CD4-positive, alpha-beta T cell (primary cell): ENCODE measurements at places on chromosomes 5 and 9.

- DNase-seq: no peak
Observed at GRCh38 chr5:96066386-96066719, 104.7 kb upstream of the ELL2 start.

DNA sequence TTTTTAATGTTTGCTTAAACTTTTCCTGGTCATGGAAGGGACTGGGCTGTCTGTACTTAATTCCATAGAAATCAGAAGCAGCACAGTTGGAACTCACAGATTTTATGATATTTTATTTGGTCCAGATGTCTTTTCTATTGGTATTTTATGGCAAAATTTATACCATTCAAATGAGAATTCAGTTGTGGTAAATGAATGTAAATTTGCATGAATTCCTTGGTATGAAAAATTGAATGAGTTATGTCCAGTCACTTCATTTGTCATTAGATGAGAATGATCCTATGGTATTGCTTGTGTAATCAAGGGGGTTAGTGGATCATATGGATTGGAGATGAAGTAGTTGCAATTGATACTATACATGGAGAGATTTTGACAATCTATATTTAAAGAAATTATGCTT, 188.0 kb downstream of the KDM4C start:
- no peak for DNase-seq

- DNase-seq: no peak
Observed at GRCh38 chr5:23204111-23204510, 303.3 kb upstream of the PRDM9 start.

DNA sequence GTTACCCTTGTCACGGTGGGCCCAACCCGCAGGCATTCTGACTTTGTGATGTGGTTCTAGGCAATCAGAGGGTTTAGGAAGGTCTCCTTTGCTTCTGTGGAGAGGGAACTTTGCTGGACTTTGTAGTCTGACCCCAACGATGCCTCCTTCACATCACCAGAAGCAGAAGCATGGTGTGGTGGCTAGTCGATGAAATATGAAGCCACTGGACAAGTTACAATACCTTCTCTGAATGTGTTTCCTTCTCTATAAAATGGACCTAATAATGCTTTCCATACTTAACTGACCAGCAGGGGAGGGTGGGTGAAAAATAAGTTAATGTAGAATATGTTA, 607 bp downstream of the SPEF2 start:
- DNase-seq: no peak

DNA sequence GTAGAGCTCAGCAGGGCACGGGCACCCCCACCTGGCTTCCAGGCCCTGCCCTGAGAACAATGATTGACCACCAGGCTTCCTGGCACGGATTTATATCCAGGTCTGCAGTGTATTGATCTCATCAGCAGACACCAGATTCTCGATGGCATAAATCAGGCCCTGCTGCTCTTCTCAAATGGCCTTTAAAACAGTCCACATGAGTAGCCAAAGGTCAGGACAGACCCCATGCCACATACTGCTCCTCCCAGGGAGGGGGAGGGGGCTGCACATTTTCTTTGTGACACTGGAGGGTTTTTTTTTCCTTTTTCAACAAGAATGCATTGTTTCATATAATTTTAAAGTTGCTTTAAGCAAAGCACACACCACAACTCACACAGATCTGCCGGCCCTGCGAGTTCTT, 85.4 kb downstream of the SEMA4D start:
- no peak for DNase-seq

GRCh38 chr5:149212198-149212951, 59.3 kb upstream of the AFAP1L1 start:
- no peak for DNase-seq

DNA sequence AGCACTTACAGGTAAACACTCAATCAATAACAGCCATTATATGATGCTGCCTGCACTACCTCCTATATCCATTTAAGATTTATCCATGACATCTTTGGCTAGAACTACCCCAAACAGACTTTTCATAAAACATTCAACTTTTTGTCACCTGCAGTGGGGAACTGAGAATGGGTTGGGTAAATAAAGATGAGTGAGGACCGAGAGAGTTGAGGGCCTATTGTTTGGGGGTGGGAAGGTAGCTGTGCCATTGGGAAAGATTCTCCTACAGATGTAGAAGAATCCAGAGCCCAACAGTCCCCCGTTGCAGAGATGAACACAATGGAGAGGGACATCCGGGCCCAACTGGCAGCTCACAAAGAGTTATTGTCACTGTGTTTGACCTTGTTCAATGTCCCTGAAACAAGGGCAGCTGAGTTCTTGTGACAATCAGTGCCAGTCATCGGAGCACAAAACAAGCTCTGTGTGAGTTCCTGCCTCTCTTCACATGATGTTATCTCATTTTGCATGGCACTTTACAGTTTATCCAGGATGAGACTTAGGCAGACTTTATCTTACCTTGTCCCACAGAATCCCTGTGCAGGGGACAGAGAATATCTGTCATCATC, 11.5 kb upstream of the SLC31A2 start:
- DNase-seq: no peak

GRCh38 chr5:169602535-169602934, 19.0 kb downstream of the SPDL1 start:
- no peak for DNase-seq

- DNase-seq: no peak
Observed at GRCh38 chr9:134636149-134636507, 5.5 kb upstream of the COL5A1 start.
